ENCODE measurements at places on chromosomes 6 and 20.

DNA sequence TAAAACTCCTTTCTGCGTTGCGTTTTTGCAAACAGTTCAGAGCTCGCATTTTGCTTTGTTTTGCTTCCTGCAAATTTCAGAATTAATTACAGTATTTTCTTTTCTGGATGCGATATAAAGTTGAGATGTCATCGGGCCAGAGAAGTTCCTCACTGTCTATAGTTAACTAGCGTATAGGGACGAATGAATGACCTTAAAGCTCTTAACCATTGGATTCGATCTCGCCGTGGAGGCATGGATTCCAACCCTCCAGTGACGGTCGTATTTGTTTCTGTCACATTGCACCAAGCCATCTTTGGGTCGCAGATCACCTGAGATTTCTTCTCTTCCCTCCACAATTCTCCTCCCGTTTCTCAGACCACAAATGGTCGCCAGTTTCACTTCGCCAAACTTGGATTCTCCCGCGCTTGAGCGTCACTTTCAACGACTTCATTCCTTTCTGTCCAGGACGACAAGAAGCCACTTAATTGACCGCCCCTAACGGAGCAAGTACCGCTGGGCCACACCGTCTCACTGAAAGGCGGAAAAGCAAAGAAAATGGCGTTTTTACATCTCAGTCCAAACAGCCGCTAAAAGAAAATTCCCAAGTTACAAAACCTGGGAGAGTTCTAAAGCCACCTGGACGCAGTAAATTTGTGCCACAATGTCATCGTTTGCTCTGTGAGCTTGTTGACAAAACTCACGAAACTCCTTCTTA is 85.3 kb upstream of the ZNF184 start:
- no peak for DNase-seq

GRCh38 chr20:3728354-3728753 is 4.1 kb upstream of the HSPA12B start:
- DNase-seq: no peak

DNA sequence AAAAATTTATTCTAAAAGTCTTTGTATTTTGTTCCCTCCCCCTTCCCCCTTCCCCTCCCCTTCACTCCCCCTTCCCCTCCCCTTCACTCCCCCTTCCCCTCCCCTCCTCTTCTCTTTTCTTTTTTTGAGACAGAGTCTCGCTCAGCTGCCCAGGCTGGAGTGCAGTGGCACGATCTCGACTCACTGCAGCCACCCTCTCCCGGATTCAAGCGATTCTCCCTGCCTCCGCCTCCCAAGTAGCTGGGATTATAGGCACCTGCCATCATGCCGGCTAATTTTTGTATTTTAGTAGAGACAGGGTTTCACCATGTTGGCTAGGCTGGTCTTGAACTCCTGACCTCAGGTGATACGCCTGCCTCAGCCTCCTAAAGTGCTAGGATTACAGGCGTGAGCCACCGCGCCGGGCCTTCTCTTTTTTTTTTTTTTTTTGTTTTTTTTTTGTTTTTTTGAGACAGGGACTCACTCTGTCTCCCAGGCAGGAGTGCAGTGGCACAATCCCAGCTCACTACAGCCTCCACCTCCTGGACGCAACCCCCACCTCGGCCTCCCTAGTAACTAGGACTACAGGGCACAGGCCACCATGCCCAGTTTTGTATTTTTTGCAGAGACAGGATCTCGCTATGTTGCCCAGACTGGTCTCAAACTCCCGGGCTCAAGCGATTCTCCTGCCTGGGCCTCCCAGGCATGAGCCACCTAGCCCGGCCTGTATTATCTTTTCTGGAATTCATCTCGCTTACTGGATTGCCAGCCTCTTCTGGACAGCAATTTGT is 1.1 kb upstream of the AFG1L start:
- DNase-seq: no peak

- DNase-seq: peak; percentile 21
Observed at GRCh38 chr6:100664274-100665040, 199.7 kb upstream of the SIM1 start.

GRCh38 chr6:329888-330691 is 37.8 kb downstream of the DUSP22 start:
- no peak for DNase-seq

All from SHP77 (cell line).